Lung (tissue), 17 donors: ENCODE measurements at places on chromosomes 6 and 20.

DNA sequence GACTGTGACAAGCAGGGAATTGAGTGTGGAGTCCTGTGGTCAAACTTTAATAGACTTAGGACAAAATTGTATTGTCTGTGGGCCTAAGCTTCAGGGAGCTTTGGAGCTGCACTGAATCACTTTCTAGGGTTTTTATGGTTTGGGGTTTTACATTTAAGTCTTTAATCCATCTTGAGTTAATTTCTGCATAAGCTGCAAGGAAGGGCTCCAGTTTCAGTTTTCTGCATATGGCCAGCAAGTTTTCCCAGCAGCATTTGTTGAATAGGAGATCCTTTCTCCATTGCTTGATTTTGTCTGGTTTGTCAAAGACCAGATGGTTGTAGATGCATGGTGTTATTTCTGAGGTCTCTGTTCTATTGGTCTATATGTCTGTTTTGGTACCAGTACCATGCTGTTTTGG is 113.4 kb upstream of the NXT1 start:
- no peak for DNase-seq

GRCh38 chr20:54846948-54847347 is 371.6 kb downstream of the DOK5 start:
- DNase-seq = no peak

DNA sequence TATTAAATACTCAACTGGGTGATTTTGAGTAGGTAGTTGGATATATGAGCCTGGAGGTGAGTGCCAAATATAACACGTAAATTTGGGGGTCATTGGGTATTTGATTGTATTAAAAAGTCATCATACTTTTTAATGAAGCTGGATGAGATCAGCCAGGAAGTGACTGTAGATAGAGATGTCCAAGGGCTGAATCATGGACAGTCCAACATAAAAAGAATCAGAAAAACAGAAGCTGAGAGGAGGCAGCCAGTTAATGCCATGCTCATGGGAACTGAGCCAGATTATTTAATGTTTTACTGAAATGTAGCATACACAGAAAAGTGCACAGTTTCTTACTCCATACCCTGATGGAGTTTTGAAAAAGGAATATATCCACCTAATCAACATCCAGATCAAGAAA is 435.5 kb upstream of the PLCB4 start:
- DNase-seq = no peak

GRCh38 chr6:159252955-159253508 is 83.8 kb downstream of the FNDC1 start:
- DNase-seq = no peak

GRCh38 chr20:47606983-47607613 is 105.4 kb downstream of the NCOA3 start:
- DNase-seq = no peak

GRCh38 chr6:156787569-156788492 is 10.7 kb downstream of the ARID1B start:
- no peak for DNase-seq

GRCh38 chr6:140909156-140909555 is 1223.6 kb upstream of the GJE1 start:
- DNase-seq = no peak
